Daoy (cell line): ENCODE measurements at places on chromosomes 1 and 21. TPM values are rescaled to one million over a fixed set of nuclear protein-coding genes. Genes with fewer than 3 reads are reported as not detected.

Gene KIF14
- 22.1 and 26.2 TPM in 2 replicates for total RNA-seq

Gene KRTAP8-1
- not detected in 2 replicates for total RNA-seq

Gene LDLRAD1
- total RNA-seq, result not detected in 2 replicates

Gene COL6A2
- total RNA-seq, result 456 and 480 TPM in 2 replicates

Gene SNX7
- 75.5 and 81.5 TPM in 2 replicates for total RNA-seq

Gene GPBP1L1
- total RNA-seq, result 112 and 117 TPM in 2 replicates

Gene PRDM16
- total RNA-seq, result 0.91 and 3.1 TPM in 2 replicates

Gene FCMR
- 0.23 TPM in 1 of 2 replicates, not detected in the other for total RNA-seq

Gene USH2A
- under 0.01 TPM in 1 of 2 replicates, not detected in the other for total RNA-seq

Gene LPAR3
- total RNA-seq, result 0.91 and 1.4 TPM in 2 replicates

Gene LYPD8
- 0.51 and 1.1 TPM in 2 replicates for total RNA-seq

Gene LRRIQ3
- total RNA-seq, result 0.69 and 1.3 TPM in 2 replicates

Gene CCDC30
- total RNA-seq, result 0.15 and 0.34 TPM in 2 replicates

Gene PLD5
- 0.11 TPM in 1 of 2 replicates, not detected in the other for total RNA-seq

Gene OR2L8
- total RNA-seq, result not detected in 2 replicates

Gene C1QTNF12
- total RNA-seq, result 0.36 TPM in 1 of 2 replicates, not detected in the other

Gene FCRL1
- not detected in 2 replicates for total RNA-seq
